Ammon's horn (tissue), 1 donor: ENCODE measurements at places on chromosomes 5 and 9.
A peak's percentile ranks its signal among the peaks of the same experiment; 100 is the strongest.

GRCh38 chr9:98218562-98219363 is 26.3 kb upstream of the CORO2A start:
- no peak for DNase-seq

DNA sequence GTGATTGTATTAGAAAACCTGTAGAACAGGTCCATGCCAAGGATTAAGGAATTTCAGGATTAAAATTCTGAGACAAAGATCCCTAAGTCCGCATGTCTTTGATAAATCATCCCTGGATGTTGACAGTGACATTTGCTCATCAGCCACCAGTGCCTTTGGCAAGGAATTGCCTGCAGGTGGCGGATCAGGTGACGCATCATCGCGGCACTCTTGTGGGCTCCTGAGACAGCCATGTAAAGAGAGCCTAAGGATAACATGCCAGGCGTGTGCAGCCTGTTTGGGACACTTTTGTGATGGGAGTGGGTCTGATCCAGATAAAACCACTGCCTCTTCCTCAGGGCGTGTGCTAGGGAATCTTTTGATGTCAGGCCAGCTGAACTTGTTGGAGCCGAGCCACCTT is 40.6 kb downstream of the ADCY2 start:
- DNase-seq: no peak

- no peak for DNase-seq
These were observed 59.2 kb upstream of the CLINT1 start for GRCh38 chr5:157917899-157918809.

GRCh38 chr5:93277051-93277450 is 304.0 kb downstream of the NR2F1-AS1 start:
- DNase-seq: no peak

GRCh38 chr5:180467028-180467975 is 26.9 kb upstream of the CNOT6 start:
- no peak for DNase-seq

GRCh38 chr5:108271127-108271526 is 110.8 kb downstream of the FBXL17 start:
- no peak for DNase-seq

GRCh38 chr5:35777358-35778087 is 79.2 kb upstream of the IL7R start:
- peak; percentile 81 for DNase-seq

GRCh38 chr9:105244003-105244733 is at the start of gene SLC44A1:
SLC44A1 (plus strand) TSS chr9:105244651; CDS start chr9:105244869, 218 bp downstream.
- peak; percentile 98 for DNase-seq

GRCh38 chr5:94314460-94315131 is 303.8 kb downstream of the KIAA0825 start:
- DNase-seq: peak; percentile 66

DNA sequence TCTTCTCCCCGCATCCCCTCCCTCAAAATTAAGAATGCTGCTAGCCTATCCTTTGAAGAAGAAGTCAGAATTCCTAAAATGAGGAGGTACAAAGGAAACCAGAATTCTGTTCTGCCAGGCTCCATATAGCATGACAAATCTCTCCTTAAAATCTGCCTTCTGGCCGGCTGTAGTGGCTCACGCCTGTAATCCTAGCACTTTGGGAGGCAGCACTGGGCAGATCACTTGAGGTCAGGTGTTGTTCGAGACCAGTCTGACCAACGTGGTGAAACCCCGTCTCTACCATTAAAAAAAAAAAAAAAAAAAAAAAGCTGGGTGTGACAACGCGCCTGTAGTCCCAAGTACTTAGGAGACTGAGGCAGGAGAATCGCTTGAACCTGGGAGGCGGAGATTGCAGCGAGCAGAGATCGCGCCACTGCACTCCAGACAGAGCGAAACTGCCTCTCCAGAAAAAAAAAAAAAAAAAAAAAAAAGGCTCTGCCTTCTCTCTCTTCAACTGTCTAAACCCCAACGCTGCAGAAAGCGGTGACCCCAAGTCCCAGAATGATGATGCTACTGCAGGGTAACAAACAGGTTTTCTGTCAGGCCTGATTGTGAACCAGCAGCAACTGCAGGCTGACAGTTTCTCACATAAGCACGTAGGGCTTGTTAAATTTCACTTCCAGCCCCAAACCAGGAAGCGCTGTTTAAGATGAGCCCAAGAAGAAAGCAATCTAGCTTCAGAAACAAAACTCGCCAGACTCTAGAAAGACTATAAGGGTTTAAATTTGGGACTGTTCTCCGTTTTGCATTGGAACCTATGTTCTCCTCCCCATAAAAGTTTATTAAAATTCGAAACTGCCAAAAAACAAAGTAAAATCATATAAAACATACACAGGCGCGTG is 963 bp upstream of the CAST start:
- DNase-seq: peak; percentile 54

DNA sequence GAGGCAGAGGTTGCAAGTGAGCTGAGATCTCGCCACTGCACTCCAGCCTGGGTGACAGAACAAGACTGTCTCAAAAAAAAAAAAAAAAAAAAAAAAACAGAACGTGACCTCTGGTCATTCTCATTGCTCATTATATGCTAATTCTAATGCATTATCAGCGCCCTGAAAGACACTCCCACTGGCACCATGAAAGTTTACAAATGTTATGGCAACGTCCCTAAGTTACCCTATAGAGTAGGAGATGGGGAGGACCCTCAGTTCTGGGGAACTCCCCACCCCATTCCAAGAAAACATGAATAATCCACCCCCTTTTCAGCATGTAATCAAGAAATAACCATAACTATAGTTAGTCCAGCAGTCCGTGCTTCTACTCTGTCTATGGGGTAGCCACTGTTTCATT is 48.9 kb upstream of the DENND4C start:
- DNase-seq: no peak

- DNase-seq: no peak
These were observed 311.4 kb downstream of the TLE4 start for GRCh38 chr9:79883073-79883645.

DNA sequence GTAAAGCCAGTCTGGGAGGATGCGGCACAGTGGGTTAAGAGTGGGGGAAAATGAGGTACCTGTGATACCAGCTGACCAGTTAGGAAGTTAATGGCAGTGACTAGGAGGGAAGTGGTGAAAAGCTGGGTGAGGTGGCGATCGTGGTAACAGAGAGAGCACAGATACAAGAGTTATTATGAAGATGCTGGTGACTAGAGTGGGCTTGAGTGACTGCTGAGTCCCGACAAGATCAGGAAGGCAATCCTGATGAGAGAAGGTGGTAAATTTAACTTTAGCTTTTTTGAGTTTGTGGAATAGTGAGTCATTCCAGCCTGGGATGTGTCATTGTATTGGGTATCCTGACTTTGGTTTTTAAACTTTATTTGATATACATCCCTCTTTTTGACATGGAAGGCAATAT is 38.8 kb downstream of the CMYA5 start:
- DNase-seq: no peak

GRCh38 chr9:75953218-75953617 is 62.7 kb downstream of the PCSK5 start:
- no peak for DNase-seq

DNA sequence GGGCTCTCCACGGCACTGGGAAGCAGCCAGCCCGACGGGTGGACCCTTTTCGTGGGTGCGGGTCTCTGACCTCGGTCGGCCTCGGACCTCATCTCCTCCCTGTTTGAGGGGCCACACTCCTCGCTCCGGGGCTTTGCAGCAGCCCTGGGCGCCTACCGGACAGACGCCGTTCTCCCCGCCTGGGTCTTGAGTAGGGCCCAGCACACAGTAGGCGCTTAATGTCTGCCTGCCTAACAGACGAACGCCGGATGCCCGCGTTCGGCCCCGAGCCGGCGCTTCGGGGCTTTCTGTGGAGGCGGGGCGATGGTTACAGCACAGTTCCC is 842 bp upstream of the GTF3C5 start:
- DNase-seq: peak; percentile 24

DNA sequence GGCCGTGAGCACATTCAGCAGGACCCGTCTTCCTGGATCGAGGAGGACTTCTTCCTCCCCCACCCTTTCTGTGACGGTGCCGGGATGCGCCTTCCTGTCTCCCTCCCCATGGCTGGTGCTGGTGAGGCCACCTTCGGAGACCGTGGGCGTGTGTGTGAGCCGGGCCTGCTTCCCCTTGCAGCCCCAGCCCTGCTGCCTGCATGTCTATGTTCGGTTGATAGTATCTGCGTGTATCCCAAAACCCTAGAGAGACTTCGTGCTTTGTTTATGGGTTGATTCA is 12.8 kb downstream of the CEP72 start:
- no peak for DNase-seq

- DNase-seq: no peak
These were observed 166.8 kb downstream of the YIPF5 start for GRCh38 chr5:144003636-144004035.

DNA sequence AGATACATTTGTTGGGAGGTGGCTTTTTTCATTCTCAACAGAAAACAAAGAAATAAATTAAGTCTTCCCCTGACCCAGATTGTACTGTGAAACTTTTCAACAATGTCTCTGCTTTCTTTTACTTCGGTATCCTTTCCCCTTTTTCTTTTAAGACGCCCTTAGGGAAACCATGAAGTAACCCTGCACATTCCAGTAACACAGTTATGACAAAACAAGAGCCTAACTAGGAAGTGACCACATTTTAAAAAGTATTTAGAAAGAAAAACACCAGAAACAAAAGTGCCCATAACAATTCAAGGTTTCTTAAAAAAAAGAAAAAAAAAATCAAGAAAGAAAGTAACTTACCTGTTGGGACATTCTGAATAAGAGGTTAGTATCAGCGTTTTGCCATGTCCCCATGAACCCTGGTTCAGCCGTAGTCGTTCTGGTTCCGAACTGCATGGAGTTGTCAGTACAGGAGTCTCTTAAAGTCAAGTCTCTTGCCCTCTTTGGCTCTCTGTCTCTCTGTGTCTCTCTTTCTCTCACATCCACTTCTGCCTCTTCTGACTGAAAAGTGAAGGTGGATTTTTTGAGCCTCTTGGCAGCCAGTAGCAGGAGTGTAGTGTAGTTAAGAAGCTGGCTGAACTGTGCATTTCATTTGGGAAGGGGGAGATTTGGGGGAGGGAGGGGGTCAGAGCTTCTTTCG is 142.9 kb downstream of the BNC2 start:
- no peak for DNase-seq

- peak; percentile 88 for DNase-seq
These were observed 11.4 kb downstream of the MTAP start for GRCh38 chr9:21813575-21814473.

DNA sequence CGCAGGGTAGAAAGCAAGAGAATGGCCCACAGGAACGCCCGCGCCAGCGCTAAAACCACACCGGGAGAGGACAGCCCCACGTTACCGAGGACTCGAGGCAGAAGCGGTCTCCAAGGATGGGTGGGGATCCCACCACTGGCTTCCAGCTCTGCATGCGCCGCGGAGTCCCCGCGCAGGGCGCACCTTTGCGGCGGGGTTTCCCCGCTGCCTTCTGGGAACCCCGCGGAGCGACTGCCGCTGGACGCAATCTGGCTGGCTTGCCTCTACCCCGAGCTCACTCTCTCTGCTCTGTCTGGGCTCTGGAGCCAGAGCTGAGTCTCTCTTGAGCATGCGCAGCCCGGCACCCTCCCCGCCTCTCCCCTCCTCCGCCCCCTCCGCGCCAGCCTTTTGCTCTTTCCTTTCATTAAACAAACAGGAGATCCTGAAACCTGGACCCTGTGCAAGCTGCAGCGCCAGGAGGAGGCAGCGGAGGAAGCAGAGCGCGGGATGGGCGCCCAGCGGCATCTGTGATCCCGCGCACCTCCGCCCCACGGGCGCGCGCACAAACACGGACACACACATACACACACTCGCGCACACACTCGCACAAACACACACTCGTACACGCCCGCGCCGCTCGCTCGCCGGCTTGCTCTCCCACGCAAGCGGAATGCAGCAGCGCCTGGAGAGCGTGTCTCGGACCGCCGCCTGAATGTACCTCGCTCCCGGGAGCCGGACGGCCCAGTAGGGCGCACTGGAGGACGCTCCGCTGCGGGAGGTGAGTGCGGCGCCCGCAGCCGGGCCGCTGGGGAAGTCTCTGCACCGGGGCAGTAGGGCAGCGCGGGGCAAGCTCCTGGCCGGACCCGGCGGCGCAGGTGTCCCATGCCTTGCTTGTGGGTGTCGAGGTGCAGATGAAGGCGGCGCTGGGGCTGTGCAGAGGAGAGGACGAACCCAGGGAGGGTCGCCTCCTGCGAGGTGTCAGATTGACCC is at the start of gene PLPPR1:
PLPPR1 (plus strand) TSS at position 382 of the 969 bp plus-strand sequence.
- DNase-seq: peak; percentile 87

GRCh38 chr5:135578685-135579341 is at the start of gene CXCL14:
CXCL14 (minus strand) TSS chr5:135578991; CDS start chr5:135578778, 213 bp downstream.
- peak; percentile 45 for DNase-seq

- no peak for DNase-seq
These were observed 27.6 kb upstream of the ECM2 start for GRCh38 chr9:92563116-92564100.

- peak; percentile 69 for DNase-seq
These were observed 64.6 kb downstream of the SH3TC2 start for GRCh38 chr5:148998174-148998797.

DNA sequence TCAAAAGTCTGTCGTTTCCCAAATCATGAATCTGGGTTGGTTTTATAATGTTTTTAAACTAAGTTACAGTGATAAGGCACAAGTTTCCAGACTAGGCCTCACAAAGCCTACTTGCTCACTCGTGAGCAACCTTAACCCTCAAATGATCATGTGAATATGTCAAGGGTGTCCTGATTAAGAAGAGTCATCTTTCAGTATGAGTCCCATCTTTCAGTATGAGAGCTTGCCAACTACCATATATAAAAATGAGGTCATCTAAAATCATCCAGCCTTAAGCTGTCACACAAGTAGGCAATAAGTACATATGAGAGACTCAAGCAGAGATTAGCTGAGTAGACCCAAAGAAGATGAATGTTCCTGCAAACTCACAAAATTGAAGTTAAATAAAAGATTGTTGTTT is 668.4 kb upstream of the FAM174A start:
- DNase-seq: no peak

DNA sequence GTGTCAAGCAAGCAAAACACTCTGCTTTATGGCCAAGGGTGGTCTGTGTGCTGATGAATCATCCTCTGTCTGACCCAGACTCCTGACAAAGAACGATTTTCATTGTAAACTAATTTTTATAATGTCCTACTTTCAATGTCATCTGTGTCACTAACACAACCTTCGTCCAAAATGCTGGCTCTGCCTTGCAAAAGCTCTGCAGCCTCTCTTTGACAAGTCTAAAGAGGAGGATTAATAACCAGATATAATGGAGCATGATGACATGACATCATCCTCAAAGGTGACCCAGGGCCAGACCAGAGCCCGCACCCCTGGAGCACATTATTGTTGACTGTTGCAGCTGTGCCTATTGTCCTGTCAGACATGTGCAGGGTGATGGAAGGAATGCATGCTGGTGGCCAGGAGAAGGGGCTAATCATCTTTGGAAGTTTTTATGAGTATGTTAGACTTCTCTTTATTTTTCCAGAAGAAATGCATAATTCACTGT is 589.4 kb downstream of the NR2F1-AS1 start:
- no peak for DNase-seq

- no peak for DNase-seq
These were observed 204.5 kb downstream of the FBXL7 start for GRCh38 chr5:15704397-15704947.

GRCh38 chr9:95080961-95081647 is 236.4 kb downstream of the FANCC start:
- peak; percentile 94 for DNase-seq

DNA sequence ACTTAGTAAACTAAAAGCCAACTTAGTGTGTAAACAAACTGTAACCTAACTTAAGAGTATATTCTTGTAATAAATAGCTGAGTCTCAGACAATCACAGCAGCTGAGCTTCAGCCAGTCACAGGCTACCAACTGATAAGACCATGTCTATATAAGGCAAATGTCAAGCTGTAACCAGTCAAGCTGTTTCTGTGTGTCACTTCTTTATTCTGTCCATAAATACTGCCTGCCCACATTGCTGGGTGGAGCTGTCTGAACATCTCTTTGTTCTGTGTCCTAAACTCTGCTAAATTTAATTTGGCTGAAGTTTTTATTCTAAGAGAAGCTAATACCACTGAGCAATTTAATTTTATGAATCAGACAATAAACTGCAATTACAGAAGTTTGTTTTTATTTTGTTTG is 412.1 kb upstream of the CDH10 start:
- DNase-seq: no peak
